Fibroblast of skin of right biceps (primary cell): ENCODE measurements at places on chromosomes 3 and 15.
A peak's percentile ranks its signal among the peaks of the same experiment; 100 is the strongest.

DNA sequence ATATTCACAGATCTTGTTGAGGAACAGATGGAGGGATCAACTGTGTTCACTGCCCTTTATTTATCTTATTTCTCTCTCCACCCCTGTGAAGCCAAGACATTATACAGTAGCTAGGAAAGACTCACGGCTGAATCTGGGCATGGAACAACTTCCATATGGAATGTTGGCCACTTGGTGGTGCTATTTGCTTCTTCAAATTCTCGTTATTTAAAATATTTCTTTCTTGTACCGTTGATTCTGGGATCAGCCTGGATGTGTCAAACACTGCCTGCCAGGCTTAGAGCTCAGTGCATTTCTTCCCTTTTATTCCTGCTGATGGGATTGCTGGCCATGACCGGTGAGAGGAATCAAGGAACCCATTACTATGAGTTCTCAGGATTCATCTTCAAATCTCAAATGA is 17.5 kb upstream of the GASK1A start:
- peak; percentile 47 for DNase-seq

GRCh38 chr3:61358364-61358763 is 107.1 kb upstream of the FHIT start:
- no peak for DNase-seq

DNA sequence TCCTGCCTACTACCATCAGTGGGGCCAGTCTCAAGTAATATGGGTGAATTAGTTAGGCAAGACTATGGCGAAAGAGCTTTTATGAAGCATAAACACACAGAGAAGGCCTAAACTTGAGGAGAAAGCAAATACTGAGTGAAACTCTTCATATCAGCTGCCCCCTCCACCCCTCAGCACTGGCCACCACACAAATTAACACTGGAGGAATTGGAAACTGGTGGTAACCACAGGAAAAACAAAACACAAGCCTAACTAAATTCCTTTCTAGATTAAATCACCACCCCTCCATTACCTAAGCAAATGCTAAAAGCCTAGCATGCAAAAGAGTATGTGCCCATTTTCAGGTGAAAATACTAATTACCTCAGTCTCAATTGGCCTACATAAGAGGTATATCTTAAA is 774.7 kb upstream of the NECTIN3 start:
- peak; percentile 7 for DNase-seq

DNA sequence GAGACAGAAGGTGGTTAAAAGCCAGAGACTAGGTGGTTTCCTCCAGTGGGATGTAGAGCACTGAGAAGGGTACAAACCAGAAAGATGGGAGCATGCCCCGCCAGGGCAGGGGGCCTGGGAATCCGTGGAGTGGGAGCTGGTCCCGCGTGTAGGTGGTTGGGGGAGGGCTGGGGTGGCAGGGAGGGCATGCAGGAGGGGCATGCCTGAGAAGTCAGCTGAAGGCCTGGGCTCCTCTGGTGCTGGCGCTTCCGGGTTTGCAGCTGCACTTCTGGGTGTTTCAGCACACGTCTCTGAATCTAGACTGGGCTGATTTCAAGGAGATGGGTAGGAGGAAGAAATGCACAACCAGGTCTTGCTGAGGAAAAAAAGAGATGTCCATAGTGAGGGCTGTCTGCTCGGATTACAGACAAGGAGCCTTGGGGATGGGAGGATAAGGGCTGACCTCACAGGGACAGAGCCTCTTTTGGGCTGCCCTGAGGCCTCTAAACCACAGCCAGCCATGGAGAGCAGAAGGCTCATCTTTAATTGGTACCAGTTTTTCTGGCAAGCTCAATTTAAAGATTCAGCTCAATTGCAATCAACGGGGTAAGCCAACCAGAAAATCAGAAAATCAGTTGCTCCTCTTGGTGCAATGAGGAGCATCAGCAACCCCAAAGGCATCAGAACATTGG is 151.9 kb downstream of the FAM43A start:
- DNase-seq, result no peak

DNA sequence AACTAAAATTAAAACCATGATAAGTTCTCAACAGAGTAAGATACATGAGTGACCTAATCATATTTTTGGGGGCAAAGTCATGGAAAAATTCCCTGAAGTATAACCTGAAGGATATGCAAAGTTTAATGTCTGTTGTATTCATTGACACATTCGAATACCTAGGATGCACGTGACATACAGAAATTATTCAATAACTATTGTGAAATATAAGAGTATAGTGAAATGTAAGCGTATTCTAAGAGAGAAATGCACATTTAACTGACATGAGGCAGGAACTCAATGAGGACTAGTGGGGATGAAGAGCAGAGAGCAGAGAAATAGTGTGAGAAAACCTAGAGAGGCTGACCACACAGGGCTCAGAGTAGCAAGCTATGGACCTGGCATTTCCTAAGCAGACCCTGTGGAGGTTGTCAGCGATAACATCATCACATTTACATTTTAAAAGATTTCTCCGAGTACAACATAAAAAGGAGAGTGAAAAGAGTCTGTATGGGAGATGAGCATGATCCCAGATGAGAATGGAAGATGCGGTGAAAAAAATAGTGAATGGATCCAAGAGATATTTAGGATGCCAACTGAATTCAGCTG is 588.8 kb downstream of the MAGI1 start:
- no peak for DNase-seq

- no peak for DNase-seq
These were observed 5.0 kb downstream of the CHRNA7 start for GRCh38 chr15:32035285-32035684.

DNA sequence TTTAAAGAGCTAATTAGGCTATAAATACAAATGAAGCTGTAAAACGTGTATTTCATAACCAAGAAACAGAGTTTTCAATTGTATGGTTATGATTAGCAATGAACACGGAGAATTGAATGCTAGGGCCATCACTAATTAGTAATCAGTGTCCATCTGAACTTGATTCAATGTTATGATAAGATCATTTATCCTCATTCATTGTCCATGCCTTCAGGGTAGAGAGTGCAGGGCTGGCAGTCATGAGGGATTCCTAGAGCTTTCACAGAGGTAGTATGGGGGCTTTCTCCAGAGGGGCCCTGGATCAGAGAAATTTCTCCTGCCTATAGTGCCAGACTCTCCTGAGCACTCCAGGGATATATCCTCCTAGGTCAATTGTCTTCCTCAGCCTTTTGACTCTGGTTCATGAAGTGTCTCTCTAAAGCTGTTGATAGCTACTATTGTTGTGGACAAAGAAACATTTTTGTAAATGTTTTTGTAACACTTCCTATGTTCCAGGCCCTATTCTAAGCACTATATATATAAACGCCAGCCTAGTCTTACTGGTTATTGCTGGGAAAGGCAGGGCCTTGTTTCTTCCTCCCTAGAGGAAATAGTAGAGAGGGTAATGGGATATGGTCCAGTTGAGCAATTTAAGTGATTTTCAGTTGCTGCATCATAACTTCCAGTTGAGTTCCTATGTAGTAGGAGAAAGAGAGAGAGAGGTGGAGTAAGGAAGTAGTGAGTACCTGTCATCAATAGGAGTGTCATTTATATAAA is 249.0 kb downstream of the NFKBIZ start:
- no peak for DNase-seq

DNA sequence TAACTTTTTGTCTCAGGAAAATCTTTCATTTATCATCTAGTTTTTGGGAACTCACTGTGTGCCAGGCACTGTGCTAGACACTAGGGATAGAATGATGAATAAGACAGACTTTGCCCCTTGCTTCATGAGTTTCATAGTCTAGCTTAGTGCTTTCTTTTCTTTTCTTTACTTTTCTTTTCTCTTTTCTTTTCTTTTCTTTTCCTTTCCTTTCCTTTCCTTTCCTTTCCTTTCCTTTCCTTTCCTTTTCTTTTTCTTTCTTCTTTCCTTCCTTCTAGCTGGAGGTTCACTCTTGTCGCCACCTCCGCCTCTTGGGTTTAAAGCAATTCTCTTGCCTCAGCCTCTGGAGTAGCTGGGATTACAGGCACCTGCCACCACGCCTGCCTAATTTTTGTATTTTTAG is 172.9 kb downstream of the EDEM1 start:
- DNase-seq, result no peak

DNA sequence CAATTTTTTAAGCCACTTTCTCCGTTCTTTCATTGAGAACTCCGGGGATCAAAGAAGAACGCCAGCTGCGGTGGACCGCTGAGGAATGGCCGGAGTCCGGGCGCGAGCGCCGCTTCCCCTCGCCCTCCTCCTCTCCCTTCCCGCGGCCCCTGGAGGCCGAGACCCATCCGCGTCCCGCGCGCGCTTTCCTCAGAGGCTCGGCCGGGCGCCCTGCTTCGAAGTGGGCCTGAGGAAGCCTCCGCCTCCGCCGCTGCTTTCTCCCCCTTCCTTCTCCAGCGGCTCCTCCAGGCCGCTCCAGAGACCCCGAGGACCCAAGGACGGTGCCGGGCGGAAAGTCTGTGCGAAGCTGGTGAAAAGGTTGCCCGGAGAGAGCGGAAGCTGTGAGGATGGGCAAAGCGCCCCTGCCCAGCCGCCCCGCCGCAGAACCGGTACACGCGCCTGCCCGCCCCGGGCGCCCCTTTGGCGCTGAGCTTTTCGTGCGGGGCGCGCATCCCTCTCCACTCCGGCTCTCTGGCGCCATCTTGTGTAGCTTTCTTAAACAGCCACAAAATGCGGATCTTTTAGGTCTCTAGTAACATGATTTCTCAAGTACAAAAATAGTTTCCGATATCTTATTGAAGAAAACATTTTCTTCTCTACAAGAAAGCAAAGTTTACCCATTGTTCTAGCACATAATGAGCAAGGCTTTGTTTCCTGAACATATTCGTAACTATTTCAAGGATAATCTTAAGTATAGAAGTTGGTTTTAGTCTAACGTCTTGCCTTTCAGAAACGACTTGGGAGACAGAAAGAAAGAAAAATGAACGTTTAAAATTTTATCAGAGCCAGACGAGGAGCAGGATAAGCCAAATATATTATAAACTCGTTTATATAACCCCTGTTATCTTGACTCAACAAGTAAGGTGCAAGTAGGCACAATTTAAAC is 59.2 kb upstream of the FAM174B start:
- DNase-seq, result peak; percentile 76

DNA sequence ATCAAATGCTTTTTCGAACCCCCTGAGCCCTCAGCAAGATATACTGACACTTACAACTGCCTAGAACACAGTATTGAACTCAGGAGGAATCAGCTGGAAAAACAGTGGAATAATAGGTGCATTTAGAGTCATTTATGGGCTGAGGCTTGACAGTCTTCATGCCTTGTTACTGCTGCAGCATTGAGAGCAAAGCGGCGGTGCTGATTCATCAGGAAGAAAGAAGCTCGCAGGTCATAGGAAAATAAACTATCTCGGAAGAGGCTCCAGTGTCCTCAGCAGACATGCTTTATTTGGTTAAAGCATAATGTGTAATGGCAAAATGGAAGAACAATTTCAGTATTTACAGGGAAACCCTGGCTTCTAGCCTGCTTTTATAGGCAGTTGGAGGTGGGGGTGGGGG is 30.1 kb upstream of the NEO1 start:
- no peak for DNase-seq

DNA sequence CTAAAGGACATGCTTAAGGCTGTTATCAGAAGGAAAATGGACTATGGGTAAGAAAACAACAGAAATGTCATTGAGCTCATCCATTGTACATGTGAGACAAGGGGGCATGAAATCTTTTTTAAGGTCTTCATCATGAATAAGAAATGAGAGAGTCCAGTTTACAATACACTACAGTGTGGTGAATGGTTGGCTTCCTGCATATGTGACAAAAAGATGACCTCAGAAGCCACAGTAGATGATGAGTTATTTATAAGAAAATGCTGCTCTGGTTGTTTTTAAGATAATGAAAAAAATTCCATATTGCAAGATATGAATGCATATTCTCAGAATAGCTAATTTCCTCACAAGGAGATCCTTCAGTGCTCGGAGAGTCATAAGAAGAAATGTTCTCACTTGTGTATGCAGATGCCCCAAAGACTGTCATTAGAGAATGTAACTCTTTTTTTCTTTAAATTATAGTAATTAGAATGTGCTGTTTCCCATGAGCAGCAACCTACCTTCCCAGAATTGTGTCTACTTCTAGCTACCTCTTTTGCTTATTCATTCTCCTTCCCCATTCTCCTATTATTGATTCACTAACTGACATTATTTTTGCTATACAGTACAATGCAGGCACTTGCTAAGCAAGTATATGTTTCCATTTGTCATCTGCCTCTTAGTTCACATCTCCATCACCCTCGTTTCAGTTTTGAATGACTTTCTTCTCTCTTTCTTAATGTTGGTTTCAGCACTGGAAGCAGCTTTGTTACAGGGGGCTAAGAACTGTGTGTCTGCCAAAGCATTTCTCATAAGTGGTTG is 152.0 kb upstream of the PEX5L start:
- peak; percentile 12 for DNase-seq

- DNase-seq, result peak; percentile 67
These were observed 509.9 kb downstream of the SHQ1 start for GRCh38 chr3:72338082-72338941.

GRCh38 chr3:155339052-155339451 is 45.6 kb upstream of the STRIT1 start:
- DNase-seq, result no peak

GRCh38 chr15:41258750-41259471 is 27.8 kb downstream of the CHP1 start:
- no peak for DNase-seq

DNA sequence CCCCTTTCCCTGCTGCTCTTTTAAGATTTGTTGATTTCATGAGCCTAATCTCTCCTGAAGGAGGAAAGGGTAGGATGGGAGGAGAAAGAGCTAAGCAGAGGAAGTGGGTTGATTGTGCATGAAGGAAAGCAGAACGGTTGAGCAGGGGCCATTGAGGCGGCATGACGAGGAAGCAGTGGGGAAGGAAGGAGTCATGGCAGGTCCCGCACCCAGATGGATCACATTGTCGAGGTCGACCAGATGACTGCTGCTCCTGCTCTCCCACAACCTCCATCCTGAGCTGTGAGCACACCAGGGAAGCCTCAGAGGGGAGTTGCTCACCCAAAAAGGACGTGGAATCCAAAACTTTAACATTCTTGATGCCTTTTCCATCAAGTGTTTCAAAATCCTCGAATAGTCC is 42.8 kb downstream of the ABTB1 start:
- no peak for DNase-seq

- DNase-seq, result peak; percentile 91
These were observed 69.6 kb upstream of the THBS1 start for GRCh38 chr15:39511000-39511915.

DNA sequence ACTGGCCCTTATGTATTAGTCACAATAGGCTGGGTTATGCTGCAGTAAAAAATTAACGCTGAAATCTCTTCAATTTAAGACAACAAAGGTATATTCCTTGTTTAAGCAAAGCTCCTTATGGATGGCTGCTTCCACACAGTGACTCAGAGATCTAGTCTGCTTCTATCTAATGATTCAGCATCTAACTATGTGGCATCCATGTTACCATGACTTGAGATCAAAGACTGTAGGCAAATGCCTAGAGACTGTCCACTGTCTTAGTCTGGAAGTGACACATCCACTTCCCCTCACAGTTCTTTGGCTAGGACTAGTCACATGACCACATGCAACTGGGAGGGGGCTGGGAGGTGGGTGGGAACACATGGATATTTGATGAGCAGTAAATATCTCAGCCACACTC is 61.3 kb upstream of the PSMD6 start:
- peak; percentile 94 for DNase-seq
